ENCODE measurements at places on chromosomes 1 and 21. TPM values are rescaled to one million over a fixed set of nuclear protein-coding genes. Genes with fewer than 3 reads are reported as not detected.

The SPRR1A gene
- total RNA-seq = not detected

The OXCT2 gene
- 0.30 TPM for total RNA-seq

The UQCRHL gene
- total RNA-seq = 1.0 TPM

The MRPS6 gene
- total RNA-seq = 11.9 TPM

The IL22RA1 gene
- total RNA-seq = not detected

The TAL1 gene
- total RNA-seq = under 0.01 TPM
